Right cardiac atrium (tissue), 5 donors: ENCODE measurements at places on chromosomes 11 and 22. TPM values are rescaled to one million over a fixed set of nuclear protein-coding genes. Genes with fewer than 3 reads are reported as not detected.

The CD59 gene
- 780 TPM for total RNA-seq

- peak; percentile 60 for DNase-seq
These were observed 5.3 kb downstream of the TAGLN start for GRCh38 chr11:117204283-117205080.

DNA sequence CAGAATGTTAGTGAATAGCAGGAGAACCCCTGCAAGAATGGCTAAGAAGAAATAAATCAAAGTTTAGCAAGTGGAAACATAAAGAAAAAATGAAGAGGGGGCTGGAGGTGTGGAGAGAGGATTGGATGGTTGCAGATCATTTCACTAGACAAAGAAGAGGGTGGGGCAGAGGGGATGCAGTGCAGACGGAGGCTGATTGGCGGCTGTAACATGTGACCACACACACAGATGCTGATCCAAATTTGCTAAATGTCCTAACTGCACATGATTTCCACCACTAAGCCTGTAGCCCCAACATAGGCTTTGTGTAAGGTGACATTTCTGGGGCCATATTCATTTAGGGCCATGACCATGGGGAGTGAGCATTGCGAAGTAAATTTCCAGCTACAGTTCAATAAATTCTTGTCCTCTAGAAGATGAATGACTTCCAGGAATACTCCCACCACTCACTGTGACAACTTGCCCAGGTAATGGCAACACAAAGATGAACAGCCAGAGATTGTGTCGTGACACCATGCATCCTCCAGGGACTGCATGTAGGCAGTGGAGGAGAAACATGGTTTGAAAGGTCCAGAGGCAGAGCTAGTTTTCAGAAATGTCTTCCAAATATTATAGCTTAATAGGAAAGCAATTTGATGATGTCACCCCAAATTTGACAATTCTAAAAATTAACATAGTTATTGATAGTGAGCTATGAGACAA, 6.8 kb downstream of the KRTAP5-11 start:
- no peak for DNase-seq

DNA sequence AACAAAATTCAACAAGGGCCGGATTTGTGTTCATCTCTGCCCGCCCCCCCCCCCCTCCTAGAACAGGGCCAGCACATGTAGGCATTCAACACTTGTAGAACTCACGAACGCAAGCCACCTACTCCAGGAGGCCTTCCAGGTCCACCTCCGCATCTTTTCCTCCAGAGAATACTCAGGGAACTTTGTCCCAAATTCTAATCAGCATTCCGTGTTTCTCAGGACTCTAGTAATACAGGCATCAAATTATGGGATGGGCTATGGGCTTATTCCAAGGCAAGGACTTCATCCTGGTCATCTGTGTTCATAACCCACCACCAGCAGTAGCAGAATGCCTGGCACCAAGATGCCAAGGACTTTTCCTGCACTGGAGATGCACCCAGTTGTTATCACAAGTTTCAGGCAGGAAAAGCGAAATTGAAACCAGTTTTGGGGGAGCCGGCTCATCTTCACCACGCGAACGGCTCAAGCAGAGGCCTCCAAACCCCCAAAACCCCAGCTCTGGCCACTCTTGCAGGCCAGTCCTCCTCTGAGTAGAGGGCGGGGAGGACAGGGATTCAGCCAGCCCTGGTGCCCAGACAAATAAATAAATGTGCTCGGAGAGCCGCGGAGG, 462 bp downstream of the UBE2L6 start:
- no peak for DNase-seq

DNA sequence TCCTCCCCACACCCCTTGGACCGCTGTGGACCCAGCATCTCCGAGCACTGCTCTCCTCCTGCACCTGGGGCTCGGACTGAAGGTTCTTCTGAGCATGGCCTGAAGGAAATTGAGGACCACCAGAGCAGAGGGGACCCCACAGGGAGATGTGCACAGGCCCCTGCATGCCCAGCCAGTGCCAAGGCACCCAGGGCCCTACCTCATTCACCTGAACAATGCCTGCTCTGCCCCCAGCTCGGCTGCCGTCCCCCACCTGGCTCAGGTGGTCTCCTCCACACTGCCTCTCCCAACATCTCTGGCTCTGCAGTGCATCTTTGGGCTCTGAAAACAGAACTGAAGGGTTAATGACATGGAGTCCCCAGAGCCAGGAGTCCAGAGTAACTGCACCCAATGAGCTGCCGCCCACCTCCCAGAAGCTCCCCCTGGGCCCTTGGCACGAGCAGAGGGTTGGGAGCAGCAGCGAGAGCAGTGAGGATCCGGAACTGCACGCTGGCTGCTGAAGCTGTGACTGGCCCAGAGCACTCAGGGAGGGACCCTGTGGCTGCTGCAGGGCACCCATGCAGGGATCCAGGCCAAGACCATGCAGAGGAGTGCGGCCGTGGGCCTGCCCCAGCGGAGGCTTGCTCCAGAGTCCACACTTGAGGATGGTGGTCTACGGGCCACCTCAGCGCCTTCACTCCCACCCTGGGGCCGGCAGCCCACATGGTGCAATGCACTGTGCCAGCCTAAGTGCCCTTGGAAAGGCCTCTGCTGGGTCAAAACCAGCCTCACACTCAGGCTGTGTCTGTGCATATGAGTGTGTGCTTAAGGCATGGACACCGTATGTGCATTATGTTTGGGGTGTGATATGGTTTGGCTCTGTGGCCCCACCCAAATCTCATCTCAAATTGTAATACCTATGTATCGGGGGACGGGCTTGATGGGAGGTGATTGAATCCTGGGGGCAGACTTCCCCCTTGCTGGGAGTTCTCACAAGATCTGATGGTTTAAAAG, 686.1 kb downstream of the TBC1D22A start:
- DNase-seq, result no peak

- DNase-seq, result peak; percentile 6
These were observed 10.8 kb downstream of the SUN2 start for GRCh38 chr22:38744981-38745380.

GRCh38 chr22:37525073-37525745, 6.0 kb upstream of the CARD10 start:
- no peak for DNase-seq

DNA sequence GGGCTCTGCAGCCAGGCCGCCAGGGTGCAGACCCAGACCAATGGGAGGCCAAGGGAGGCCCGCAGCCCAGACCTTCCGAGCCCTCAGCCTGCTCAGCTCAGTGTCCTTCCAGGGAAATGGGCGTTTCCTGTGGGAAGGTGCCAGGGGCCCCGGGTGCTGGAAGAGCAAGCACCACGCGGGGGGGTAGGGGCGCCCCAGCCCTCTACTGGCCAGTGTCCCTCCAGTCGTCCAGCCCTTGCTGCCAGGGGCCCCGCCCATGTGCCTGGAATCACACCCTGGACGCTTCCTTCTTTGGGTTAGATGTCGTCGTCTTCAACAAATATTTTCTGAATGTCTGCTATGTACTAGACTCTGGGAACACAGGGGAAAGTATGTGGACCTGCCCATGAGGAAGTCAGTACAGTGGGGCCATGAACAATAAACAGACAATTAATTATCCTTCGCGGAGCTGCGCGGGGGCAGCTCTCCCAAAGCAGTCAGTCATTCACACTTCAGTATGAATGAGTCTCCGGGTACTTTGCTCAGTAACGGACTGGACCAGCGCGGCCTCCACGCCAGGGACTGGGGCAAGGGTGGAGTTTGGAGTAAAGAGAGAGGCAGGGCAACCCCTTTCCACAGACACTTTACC, 60.2 kb downstream of the CDKN1C start:
- peak; percentile 97 for DNase-seq

GRCh38 chr11:34223021-34223813, 117.8 kb downstream of the NAT10 start:
- DNase-seq, result peak; percentile 84

GRCh38 chr11:9386901-9387300, 2.4 kb downstream of the IPO7 start:
- DNase-seq, result no peak

GRCh38 chr11:96257972-96258934, 84.7 kb downstream of the MAML2 start:
- no peak for DNase-seq

GRCh38 chr11:87156970-87157369, 119.2 kb downstream of the TMEM135 start:
- no peak for DNase-seq
